ENCODE measurements at places on chromosomes 16 and 17.

DNA sequence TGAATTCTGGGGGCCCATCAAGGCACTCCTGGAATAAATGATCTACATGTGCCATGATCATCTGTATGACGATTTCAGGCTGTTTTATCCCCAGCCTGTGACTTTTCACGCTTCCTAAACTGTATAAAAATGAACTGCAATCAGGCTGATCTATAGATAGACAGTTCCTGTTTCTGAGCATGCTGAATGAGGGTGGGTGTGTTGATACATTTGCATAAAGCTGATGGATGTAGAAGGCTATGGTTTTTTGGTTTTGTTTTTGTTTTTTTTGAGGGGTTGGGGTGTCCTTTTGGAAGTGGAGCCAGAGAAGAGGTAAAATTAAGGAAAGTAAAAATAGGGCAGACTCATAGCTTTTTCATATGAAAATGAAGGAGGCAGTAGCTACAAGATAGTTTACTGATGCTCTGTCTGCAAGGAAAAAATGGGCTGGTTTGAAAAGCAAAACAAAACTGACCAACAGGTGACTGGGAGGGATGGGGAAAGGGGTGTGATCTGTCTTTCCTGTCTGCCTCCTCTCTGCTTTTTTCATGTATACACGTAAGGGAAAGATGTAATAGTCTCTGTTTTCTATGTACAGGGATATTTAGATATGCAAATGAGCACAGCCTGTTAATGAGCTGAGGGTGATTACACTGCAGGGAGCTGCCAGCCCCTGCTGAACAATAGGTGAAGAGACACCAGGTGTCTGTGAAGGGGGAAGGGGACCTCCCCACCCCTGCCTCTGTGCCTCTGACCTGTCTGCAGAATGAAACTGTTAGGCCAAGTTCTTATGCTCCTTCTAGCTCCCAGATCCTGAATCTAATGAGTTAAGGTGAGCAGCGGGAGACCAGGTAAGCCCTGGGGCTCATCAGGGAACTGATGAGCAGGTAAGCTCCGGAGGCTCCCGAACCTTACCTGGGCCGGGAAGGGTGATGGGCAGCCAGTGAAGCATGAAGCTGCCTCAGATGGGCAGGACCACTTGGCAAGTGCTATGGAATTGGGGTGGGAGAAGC, 46.6 kb upstream of the LYRM9 start:
- H3K27ac ChIP-seq = no peak overlapping the region
- H3K4me1 ChIP-seq = no peaks in the 10 kb centered on the region
- H3K36me3 ChIP-seq = no peaks in the 10 kb centered on the region
- H3K4me3 ChIP-seq = no peak overlapping the region
- H3K27me3 ChIP-seq = no peaks in the 10 kb centered on the region

- no peak overlapping the region for H3K4me3 ChIP-seq
- no peak for DNase-seq
- H3K4me1 ChIP-seq = peaks cover 20% of the 10 kb centered on the region
- H3K27me3 ChIP-seq = no peaks in the 10 kb centered on the region
- H3K27ac ChIP-seq = no peak overlapping the region
- no peaks in the 10 kb centered on the region for H3K36me3 ChIP-seq
These were observed 124.9 kb downstream of the MRTFB start for GRCh38 chr16:14196011-14196410.

GRCh38 chr17:77882040-77882439, 76.5 kb upstream of the TNRC6C start:
- no peak for DNase-seq
- no peaks in the 10 kb centered on the region for H3K36me3 ChIP-seq
- H3K27ac ChIP-seq = peak overlapping the region; percentile 45
- no peaks in the 10 kb centered on the region for H3K27me3 ChIP-seq
- H3K4me1 ChIP-seq = peaks cover 40% of the 10 kb centered on the region

DNA sequence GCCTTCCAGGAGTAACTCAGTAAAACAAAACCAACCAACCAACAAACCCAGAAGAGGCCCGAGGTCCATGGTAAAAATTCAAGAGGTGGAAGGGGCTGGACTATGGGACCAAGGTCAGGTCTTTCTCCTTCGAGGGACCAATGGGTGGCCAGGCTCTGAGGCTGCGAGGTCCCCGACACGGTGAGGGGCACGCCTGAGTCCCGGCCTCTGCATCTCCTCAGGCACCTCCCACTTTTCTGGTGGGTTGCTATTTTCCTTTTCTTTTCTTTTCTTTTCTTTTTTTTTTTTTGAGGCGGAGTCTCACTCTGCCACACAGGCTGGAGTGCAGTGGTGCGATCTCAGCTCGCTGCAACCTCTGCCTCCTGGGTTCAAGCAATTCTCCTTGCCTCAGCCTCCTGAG, 18.0 kb downstream of the CD7 start:
- no peaks in the 10 kb centered on the region for H3K27me3 ChIP-seq
- no peak for DNase-seq
- H3K36me3 ChIP-seq = no peaks in the 10 kb centered on the region
- H3K4me3 ChIP-seq = no peak overlapping the region

GRCh38 chr16:85028685-85029407, 1.3 kb downstream of the KIAA0513 start:
- peak overlapping the region; percentile 85 for H3K4me3 ChIP-seq
- no peak for DNase-seq
- peaks cover 6% of the 10 kb centered on the region for H3K36me3 ChIP-seq
- H3K27ac ChIP-seq = peak overlapping the region; percentile 88
